ENCODE measurements at places on chromosomes 7 and 10.

DNA sequence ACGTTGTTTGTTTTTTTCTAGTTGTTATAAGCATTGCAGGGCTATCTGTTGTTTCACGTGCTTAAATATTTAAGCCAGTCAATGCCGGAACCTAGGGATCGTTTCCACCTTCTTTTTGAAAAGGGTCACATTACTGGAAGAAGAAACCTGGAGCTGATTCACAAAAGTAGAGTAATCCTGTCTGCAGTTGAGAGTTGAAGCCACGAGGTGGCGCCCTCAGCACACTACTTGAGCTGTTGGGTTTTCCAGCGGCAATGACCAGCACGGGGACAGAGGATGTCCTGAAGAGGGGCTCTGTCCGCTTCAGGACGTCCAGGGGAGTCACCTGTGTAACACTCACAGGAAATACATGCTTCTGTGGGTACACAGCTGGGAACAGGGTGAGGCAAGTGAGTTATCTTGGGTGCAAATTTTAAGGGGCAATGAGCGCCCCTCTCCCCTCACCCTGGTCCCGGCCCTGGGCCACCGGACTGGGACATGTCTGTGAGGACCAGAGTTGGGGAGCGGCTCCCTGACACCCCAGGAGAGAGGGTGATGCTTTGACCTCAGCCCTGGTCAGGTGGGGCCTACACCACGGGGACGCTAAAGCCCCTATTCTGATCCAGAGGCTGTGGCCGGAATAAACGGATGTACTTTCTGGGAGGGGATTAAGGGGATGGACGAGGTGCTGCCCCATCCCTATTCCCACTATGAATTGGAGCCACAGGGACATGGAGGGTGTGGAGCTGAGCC lies 26.3 kb upstream of the WDFY4 start:
- DNase-seq: no peak

GRCh38 chr7:11127988-11128387 lies 154.3 kb downstream of the PHF14 start:
- no peak for DNase-seq

DNA sequence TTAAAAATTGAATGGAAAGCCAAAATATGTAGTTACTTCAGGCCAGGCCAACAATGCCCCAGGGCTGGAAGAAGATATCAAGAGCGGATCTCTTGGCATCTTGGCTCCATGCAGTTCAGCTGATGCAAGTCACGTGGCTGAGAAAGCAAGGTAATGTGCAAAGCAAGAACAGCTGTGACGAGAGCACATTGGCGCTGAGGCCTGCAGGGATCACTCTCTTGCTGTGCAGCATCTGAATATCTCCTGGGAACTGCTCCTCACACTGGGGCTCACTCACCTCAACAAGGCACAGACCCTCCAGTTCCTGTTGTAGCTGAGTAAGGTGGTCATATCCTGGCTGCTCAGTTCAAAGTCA lies 14.0 kb downstream of the AKR1B1 start:
- no peak for DNase-seq

DNA sequence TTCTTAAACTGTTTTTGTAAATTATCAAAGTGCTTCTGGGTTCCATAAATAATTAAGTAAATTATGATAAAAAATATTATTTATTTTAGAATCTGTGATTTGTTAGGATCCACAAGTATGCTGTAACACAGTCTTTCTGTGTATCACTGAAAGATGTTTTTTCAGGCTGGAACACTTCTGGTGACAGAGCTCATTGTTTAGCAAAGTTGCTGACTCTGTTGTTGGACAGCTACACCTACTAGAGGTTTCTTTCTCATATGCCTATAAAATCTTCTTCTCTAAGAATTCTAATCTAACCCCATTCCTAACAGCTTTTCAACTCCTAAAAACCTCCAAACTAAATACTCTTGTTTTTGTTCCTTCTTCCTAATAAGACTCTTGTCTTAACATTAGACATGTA lies 176.8 kb downstream of the THSD7A start:
- DNase-seq: no peak

- no peak for DNase-seq
Observed at GRCh38 chr10:110056822-110057221, 49.0 kb downstream of the ADD3 start.

GRCh38 chr10:43083764-43084163 lies 6.9 kb downstream of the RET start:
- no peak for DNase-seq

DNA sequence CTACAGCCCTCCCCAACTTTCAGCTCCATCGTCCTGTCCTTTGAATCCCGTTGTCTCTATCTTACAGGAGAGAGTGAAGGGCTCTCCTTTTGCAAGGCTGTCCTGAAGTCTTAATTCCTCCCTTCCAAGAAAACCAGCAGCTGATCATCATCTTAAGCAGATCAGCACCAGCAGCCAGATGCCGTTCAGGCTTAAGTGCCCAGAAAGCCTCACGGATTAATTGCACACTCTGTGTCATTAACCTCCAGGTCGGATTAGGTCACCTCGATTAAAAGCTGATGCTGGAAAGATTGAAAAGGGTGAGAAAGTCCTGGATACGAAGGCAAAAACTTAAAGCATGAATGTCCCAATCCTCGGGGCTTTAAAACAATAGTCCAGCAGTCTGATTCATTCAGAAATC lies 24.8 kb upstream of the ADARB2 start:
- no peak for DNase-seq

DNA sequence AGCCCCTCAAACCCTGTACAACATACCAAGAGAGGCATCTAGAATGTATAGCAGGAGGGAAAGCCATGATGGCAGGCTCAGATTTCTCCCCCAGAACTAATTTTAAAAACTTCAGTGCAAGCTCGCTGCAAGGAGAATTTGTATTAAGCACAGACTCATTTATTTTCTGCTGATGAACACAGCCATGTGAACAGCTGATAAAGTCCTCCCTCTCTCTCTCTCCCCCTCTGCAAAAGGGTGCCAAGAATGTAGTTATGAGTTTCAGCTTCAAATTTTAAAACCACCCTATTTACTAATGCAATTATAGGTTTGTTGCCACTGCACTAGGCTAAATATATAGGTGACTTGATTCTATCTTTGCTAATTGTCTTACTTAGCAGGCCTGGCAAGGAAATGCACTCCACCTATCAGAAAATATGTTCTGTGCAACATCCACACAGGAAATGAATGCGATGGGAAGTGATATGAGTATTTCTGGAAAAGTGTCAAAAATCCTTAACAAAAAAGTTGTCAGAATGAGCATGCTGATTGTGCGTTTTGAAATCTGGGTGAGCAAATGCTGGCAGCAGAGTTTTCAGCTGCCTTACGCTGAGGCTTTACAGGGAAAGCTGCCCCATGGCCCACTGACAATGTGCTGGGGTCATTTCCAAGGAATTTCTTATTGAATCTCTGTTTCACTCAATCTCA lies 43.4 kb upstream of the GHITM start:
- no peak for DNase-seq

GRCh38 chr7:7157887-7158271 lies 24.5 kb upstream of the C1GALT1 start:
- no peak for DNase-seq

DNA sequence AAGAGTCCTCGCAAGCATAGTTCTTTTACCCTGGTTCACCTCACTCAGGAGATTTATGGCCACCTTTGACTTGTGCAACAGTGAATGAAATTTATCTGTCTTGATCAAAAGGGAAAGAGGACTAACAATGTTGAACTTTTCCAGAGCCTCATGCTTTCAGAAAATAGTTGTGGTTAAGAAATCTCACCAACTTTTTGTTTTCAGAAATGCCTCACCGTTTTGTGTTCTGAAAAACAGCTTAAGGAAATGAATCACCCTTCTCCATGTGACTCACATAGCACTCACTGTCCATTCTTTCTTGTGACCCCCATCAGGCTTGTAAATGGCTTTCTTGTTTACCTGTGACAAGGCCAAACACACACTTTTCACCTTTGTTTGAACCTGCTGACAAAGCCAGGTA lies 148.6 kb upstream of the FAM3C start:
- no peak for DNase-seq

DNA sequence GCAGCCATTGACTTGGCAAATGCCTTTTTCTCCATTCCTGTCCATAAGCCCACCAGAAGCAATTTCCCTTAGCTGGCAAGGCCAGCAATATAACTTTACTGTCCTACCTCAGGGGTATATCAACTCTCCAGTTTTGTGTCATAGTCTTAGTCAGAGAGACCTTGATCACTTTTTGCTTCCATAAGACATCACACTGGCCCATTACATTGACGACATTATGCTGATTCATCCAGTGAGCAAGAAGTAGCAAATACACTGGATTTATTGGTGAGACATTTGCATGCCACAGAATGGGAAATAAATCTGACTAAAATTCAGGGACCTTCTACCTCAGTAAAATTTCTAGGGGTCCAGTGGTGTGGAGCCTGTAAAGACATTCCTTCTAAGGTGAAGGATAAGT lies 649.7 kb upstream of the ANKRD30A start:
- no peak for DNase-seq

DNA sequence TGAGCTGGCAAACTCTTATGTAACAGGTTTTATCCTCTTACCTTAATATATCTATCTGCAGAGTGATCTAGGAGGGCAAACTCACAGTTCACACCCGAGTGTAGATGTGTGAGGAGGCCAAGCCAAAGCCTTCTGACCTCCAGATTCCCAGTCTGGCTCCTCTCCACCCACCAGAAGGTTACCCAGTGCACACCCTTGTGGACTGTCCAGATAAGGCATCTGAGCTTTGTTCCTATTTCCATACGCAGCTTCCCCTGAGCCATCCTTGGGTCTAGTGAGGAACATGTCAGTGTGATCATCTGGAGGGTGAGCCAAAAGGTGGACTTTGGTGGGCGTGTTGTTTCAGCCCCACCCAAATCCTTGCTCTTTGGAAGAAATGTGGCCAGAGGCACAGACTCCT lies 203.0 kb upstream of the MEOX2 start:
- no peak for DNase-seq

GRCh38 chr10:15712883-15713282 lies 6.8 kb downstream of the ITGA8 start:
- DNase-seq: no peak

GRCh38 chr10:1151076-1152033 lies 95.2 kb downstream of the WDR37 start:
- DNase-seq: no peak

DNA sequence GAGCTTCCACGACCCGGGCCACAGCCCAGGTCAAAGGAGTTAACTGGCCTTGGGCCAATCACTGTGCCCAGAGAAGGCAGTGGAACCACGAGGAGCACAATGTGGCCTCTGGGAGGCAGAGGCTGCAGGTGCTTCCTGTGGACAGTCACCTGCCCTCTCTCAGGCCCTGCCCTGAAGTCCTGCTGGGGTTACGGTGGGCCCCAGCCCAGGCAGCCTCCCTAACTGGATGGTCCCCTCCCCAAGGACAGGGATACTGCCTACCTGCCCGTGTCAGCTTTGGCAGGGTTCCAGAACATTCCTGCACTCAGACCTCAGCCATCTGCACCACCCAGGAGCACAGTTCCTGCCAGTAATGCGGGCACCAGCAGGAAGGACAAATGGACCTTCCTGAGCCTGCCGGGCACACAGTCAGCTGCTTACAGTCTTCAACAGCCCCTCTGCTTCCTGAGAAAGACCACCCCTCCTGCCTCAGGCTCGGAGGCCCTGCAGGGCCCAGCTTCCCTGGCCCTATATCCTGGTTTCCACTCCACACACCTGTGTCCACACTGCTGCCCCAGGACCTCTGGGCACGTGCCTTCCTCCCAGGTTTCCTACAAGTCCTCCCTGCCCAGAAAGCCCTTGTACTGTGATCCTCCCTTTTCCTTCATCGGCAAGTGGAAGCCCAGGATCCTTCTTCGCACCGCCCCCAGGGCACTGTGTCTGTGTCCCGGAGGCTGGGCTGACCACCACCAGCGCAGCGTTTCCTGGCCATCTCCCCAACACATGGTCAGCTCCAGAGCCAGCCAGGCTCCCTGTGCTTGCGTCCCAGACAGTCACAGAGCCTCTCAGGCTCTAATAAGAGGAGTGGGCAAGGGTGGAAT lies 23.3 kb downstream of the WDR86 start:
- no peak for DNase-seq

- no peak for DNase-seq
Observed at GRCh38 chr7:45889367-45890067, 1.2 kb downstream of the IGFBP1 start.

DNA sequence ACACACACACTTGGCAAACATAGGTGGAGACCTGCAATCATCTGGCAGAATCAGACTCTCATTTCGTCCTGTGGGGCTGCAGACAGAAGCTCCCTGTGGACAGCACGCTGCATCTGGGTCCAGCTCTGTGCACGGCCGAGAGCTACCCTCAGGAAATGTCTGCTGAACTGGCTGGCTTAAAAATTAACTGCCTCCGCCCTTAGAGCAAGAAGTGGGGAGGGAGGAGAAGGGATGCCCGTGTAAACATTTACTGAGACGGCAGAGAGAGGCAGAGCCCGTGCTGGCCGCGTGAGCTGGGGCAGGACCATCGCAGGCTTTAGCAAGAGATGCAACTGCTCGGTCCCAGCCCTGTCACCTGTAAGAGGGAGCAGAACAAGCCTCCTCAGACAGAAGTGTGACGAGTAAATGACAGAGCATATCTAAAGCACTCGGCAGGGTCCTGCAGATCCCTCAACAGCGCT lies 81.8 kb downstream of the TNS3 start:
- DNase-seq: no peak

DNA sequence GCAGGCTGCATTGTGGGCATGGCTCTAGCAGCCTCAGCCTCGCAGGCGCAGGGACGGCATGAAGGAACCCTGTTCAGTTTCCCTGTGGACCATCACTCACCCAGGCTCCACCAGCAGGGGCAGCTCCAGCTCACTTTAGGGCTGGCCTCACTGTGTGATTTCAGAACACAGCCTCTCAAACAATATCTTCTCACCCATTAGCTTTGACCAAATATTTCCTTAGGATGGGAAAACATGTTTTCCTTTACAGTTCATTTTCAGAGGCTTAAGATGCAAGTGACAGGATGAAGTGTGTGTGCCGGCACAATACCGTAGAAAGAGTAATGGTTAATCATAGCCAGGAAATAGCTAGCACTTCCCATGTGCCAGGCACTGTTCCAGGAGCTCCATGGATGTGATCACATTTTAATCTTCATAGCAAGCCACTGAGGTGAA lies 58.2 kb downstream of the LANCL2 start:
- no peak for DNase-seq

GRCh38 chr10:124145109-124145870 lies 51.9 kb upstream of the CHST15 start:
- DNase-seq: no peak

DNA sequence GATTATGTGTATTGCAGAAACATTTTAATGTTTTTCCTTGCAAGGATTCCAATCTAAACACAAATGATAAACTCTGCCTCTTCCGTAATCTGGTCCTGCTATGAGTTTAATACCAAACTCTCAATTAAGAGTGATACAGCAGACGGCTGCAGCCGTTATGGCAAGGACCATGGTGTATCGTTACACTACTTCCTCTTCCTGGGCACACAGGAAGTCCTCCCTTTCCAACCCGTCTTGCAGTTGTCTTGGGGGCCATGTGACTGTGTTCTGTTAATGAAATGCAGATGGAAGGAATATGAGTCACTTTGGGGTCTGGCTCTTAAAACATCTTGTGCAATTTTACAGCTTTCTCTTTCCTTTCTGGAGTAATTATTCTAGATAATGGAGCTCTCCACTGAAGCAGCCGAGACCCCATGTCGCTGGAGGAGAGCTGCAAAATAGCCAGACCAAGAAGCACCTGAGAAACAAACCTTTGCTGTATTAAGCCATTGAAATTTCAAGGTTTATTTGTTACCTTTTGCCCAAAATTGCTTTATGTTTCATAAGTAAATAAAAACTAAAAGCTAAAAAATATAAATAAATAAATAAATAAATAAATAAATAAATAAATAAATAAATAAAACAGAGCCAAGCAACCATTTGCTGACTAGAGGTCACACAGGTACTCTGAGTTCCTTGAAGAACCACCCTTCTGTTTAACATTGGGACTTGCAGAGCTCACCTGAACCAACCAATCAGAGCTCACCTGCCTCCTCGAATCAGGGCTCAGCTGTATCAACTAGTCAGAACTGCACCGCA lies 74.7 kb downstream of the FRMPD2 start:
- no peak for DNase-seq
